Activated T-helper 2 cell treated with anti-CD3 and anti-CD28 coated beads, Interferon-gamma antibody, Interleukin-2, Interleukin-4, amounts not matched to agents 10 μg/mL and 5 μg/mL and 100 μg/mL, durations not matched to agents 14 hours and 24 hours and 36 hours (primary cell): ENCODE measurements at places on chromosomes 12 and 14.

DNA sequence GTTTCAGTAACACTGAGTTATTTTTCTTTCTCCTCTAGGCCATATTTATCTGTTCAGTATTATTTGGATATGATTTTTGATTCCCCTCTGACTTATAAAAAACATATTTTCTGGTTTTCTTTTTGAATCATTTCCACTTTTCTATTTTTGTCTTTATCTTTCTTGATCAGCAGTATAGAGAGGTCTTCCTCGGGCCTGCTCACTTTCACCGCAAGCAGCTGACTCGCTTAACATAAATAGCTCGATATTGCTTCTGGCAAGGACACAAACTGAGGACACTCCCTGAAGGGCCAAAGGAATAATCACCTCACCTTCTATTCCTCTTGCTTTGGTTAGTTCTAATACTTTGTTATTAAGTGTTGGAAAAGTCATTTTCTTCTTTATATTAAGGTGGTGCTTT, 25.8 kb upstream of the TRHDE start:
- no peaks in the 10 kb centered on the region for H3K4me1 ChIP-seq
- no peak for DNase-seq
- no peaks in the 10 kb centered on the region for H3K36me3 ChIP-seq
- H3K4me3 ChIP-seq: no peak overlapping the region

GRCh38 chr12:131250028-131250950, 296.6 kb downstream of the ADGRD1 start:
- no peaks in the 10 kb centered on the region for H3K4me1 ChIP-seq
- no peaks in the 10 kb centered on the region for H3K36me3 ChIP-seq
- H3K27me3 ChIP-seq: no peaks in the 10 kb centered on the region
- H3K4me3 ChIP-seq: no peak overlapping the region

- H3K36me3 ChIP-seq: no peaks in the 10 kb centered on the region
- H3K27ac ChIP-seq: no peak overlapping the region
- no peak for DNase-seq
These were observed 48.9 kb downstream of the KIF26A start for GRCh38 chr14:104187121-104187889.

DNA sequence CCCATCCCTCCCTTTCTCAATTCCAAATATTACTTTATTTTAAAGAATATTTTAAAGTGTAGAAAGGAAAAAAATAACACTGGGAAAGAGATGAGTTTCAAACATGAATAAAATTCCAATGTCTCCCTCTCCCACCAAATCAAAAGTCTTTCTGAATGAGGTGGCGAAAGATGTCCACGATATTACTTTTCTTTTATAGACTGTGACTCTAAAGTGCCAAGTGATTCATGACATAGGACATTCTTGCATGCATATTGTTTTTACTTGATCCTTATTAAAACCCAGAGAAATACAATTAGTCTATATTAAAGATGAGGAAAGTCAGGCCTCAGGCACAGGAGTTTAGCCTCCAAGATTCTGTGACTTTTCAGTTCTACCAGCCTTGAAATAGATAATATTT, 16.0 kb upstream of the LUM start:
- H3K27me3 ChIP-seq: no peaks in the 10 kb centered on the region
- no peak for DNase-seq
- no peak overlapping the region for H3K27ac ChIP-seq
- no peaks in the 10 kb centered on the region for H3K36me3 ChIP-seq
- no peak overlapping the region for H3K4me3 ChIP-seq

DNA sequence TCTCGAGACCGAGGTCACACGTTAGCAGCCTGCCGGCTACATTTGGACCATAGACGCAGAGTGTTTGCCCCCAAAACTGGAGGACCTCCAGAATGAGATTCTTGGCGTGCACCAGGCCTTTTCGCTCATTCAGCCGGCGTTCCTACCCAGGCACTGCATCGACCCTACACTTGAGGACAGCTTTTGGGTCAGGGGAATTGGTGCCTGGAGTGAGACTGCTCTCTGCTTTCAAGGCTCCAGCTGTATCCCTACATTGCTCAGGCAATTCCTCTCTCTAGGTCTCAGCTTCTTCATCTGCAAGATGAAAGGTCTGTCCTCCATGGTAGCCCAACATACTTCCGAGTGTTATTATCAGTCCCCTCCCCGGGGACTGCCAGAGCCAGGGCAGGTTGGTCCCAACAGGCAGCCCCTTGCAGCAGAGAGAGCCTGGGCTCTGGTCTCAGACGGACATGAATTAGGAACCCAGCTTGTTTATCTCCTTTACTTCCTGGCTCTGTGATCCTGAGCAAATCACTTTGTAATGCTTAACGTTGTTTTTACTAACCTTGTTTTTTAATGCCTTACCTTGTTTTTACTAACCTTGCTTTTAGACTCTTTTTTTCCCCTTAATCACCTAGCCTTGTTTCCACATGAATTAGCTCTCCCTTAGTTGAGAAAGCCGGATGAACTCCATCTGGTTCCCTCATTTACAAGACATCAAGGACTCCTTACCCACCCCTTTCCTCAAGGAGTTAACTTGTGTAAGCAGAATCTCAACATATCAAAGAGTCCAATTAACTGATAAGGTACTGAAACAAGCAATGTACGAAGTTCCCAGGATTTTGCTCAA, 892 bp downstream of the TCHP start:
- peaks cover 24% of the 10 kb centered on the region for H3K36me3 ChIP-seq
- H3K4me1 ChIP-seq: peaks cover 15% of the 10 kb centered on the region
- peak overlapping the region; percentile 85 for H3K27ac ChIP-seq
- no peak for DNase-seq
